ENCODE measurements at places on chromosomes 11 and 22. TPM values are rescaled to one million over a fixed set of nuclear protein-coding genes. Genes with fewer than 3 reads are reported as not detected.

DNA sequence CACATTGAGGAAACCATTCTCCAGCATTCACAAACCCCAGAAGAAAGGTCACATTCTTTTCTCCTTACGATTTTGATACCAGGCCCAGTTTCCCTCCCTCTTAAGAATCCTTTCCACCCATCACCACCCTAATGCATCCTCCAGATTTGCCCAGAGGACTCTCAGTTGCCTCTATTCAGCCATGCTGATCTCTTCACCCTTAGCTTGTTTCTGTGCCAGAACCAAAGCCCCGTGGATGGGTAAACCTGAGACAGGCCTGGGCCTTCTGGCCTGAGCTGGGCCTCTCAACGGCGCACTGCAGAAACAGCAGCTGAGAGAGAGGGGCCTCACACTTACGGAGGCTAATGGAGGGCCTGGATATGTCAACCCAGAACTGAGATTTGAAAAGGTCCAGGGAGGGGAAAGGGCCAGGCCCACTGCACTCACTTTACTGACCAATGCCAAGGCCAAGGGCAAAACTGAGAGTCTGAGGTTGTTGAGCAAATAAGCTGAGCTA lies 32.2 kb upstream of the OAF start:
- no peak for DNase-seq

GRCh38 chr11:2549080-2549479 lies 104.3 kb downstream of the KCNQ1 start:
- no peak for DNase-seq

GRCh38 chr11:131674051-131674755 lies 303.8 kb downstream of the NTM start:
- peak; percentile 71 for DNase-seq

GRCh38 chr11:70226967-70227366 lies 23.9 kb downstream of the FADD start:
- peak; percentile 20 for DNase-seq

GRCh38 chr11:35073691-35074419 lies 65.1 kb upstream of the CD44 start:
- DNase-seq: no peak

DNA sequence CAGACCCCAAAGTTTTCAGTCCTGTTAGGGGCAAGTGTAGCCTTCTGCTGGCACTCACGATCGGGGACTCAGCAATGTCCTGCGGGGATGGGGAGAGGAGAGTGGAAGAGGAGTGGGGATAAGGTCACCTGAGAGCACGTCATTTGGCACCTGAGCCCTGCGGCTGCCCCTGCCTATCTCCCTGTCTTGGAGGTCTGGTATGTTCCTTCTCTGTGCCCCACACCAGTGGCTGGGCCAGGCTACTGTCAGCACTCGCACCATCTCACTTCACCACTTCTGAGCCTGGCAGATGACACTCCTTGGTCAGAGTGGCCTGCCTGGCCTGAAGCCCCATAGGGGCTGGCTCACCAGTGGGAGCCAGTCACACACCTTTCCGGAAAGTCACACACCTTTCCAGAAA lies 20.1 kb upstream of the CHADL start:
- no peak for DNase-seq

- peak; percentile 68 for DNase-seq
Observed at GRCh38 chr11:2420502-2421225, 20.1 kb downstream of the TSSC4 start.

GRCh38 chr11:94832604-94833235 lies 64.6 kb downstream of the AMOTL1 start:
- no peak for DNase-seq

DNA sequence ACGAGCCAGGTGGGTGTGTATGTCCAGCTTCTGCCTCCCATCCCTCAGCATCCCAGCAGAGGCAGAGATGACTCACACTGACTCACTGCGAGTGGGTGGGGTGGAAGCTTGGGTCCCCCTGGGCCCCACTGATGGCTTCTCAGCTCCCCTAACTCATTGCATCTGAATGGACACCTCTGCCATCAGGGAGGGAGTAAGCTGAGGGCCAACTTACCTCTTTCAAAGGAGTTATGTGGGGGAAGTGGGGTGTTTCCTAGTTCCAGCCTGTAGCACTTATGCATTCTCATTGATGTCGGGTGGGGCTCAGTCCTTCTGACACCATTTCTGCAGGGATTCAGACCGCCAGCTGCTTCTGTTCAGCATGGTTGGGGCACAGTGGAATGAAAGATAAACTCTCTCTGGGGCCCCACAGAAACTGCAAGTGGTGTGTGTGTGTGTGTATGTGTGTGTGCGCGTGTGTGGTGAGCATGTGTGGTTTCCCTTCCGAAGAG lies 1425.8 kb downstream of the TBC1D22A start:
- no peak for DNase-seq

GRCh38 chr11:13335319-13335718 lies 57.7 kb downstream of the BMAL1 start:
- DNase-seq: peak; percentile 75

- DNase-seq: no peak
Observed at GRCh38 chr22:22663861-22664800, 19.7 kb downstream of the GGTLC2 start.

DNA sequence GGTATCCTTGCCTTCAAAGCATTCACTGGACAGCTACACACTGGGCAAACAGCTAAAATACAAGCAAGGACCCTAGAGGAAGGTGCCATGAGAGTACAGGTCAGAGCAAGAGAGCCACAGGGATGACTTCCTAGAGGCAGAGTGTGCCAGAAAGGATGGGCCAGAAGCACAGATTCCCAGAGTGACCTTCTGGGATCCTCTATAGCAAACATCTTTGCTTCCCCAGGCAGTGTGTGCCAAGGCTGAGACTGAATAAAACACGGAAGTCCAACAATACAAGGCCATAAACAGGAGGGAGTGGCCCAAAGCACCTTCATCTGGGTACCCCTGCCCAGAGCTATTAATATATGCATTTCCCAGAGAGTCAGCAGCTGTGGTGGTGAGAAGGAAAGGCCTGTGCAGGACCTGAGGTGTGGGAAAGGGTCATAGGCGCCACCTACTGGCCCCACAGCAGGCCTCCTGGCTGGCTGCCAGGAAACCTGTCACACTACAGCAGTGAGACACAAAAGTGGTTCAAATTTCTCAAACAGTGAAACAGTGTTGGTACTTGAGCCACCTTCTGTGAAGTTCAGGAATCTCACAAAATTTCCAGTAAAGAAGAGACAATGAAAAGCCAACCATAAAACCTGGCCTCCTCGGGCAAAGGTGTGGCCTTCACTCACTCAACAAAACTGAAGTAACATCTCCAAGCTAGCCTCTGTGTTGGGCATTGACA lies 20.3 kb downstream of the CLPB start:
- DNase-seq: peak; percentile 90

- no peak for DNase-seq
Observed at GRCh38 chr11:12581923-12582322, 92.3 kb upstream of the TEAD1 start.

DNA sequence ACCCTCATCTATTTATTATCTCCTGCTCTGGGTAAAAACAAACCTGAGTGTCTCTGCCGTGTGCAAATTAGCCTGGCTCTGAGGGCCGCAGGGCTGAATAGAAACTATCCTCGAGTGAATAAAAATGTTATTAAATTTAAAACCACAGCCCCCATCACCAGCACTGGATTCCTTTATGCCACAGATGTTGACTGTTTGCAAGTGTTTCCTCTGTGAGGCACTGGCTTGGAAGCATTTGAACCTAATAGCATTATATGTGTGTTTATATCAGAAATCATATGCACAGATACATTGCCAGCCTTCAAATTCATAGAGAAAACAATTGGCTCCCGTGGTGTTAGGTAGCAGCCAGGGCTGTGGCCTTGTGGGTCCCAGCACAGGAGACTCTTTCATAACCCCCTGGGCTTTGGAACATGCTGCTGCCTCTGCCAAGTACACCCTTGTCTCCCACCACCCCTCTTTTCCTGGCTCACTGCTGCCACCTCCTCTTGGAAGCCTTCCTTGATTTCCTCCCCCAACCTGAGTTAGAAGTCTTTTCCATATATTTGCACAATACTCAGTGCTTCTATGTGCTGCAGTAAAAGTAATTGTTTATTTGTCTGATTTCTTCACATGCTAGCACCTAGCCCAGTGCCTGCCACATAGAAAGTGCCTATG lies 294.4 kb downstream of the DDX10 start:
- DNase-seq: no peak

DNA sequence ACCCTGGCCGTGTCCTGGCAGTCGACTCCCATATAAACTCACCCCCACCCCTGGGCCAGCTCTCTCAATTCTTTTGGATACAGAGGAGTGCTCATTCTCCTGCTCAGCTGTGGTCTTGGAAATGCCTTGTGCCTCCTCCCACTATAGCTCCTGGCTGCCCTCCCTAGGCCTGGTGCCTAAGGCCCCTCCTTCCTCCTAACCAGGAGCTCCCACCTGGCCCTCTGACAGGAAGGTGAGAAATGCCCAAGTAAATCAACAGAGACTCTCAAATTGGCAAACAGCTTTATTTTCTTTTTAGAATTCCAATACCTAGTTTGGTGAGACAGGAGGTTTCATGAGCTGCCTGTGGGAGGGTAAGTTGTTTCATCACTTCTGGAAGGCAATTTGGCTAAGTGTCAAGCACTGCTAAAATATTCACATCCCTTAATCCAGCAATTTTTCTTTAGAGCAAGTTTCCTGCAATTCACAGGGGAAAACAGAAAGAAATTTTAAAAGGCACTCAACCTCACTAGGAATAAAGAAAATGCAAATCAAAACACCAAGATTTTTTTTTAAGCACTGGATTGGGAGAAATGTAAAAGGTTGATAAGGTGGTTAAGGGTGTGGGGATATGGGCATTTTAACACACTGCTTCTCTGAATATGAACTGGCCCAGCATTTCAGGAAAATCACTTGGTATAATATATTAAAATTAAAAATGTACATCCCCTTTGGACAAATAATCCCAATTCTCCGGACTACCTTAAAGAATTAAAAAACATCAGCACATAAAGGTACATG lies 209.7 kb upstream of the ARHGAP20 start:
- DNase-seq: no peak

GRCh38 chr11:111954154-111954553 lies 17.0 kb downstream of the DIXDC1 start:
- no peak for DNase-seq

- no peak for DNase-seq
Observed at GRCh38 chr22:38238519-38239071, 34.2 kb downstream of the TMEM184B start.

OR56A1 gene
- not detected for total RNA-seq

CECR2 gene
- total RNA-seq: under 0.01 TPM

IFITM10 gene
- total RNA-seq: 0.44 TPM

RIMBP3B gene
- under 0.01 TPM for total RNA-seq

SPDYC gene
- not detected for total RNA-seq

TMEM151A gene
- not detected for total RNA-seq

MMP27 gene
- not detected for total RNA-seq

OR10A5 gene
- not detected for total RNA-seq

GP1BB gene
- total RNA-seq: 2.6 TPM

C11orf21 gene
- not detected for total RNA-seq

CTTN gene
- total RNA-seq: 174 TPM

BATF2 gene
- 0.44 TPM for total RNA-seq

MUC5B gene
- not detected for total RNA-seq

SLCO2B1 gene
- 1.7 TPM for total RNA-seq

SLC43A3 gene
- total RNA-seq: 19.4 TPM

All from lung microvascular endothelial cell (primary cell).